ENCODE measurements at places on chromosomes 11 and 22. TPM values are rescaled to one million over a fixed set of nuclear protein-coding genes. Genes with fewer than 3 reads are reported as not detected.

GRCh38 chr22:30196141-30196879, 50.2 kb downstream of the LIF start:
- DNase-seq, result peak; percentile 83

DNA sequence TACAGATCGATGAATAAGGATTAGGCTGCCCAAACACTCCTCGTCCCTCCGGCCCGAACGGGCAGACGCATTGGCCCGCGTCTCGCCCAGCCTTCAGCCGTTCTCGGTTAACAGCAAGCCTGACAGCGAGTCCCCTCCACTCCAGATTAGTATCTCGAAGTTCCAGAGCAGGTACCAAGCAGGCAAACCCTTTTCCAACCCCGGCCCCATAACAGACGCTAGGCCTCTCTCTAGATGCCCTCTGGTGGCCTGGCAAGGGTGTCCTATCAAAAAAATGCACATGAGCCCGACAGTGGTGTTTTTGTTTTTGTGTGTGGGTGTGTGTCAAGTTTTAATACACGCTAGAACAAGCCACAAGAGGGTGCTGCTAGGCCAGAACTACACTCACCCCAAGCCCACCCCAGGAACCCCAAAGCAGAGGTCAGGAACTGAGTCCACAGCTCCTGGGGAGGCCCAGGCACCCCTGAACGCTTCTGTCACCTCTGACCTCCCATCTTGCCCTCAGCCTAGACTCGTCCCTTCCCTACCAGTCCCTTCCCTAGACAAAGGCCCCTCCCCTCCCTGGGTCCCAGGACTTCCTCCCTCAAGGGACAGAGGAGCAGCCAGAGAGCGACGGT, 658 bp upstream of the ARFGAP2 start:
- peak; percentile 91 for DNase-seq

DNA sequence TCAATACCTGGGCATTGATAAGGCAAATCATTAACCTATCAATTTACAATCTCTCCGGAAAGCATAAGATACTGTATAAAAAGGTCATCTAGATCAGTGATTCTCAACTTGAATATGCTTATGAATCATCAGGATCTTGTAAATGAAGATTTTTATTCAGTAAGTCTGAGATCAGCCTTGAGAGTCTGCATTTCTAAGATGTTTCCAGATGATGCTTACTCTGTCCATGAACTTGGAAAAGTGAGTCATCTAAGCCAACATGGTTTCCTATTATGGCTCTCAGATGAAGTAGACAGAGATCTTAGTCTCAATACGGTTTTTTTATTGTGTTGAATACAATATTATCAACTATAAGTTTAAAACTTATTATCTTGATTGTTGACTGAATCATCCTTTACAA, 226.4 kb upstream of the KIRREL3 start:
- DNase-seq, result no peak

OR51E2 gene
- not detected for total RNA-seq

DNA sequence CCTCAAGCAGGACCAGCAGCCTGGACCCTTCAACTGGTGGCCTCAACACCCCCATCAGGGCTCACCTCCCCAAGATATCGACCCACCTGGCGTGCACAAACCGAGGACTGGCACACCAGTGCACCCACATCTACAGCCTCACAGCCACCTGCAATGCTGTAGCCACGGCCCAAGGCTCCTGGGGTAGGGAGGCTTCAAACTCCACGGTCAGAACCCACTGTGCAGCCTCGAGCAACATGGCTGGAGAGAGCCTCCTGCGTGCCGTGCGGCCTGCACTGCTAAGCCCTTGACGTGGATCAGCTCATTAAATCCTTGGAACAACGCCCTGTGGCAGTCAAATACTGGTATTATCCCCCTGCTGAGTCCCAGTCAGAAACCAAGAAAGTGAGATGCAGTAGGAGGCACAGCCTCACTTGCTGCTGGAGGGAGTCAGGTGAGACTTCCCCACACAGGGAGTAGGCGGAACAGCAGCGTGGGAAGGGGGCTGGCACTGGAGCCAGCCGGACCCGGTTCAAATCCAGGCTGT, 4.6 kb downstream of the CARD10 start:
- no peak for DNase-seq

MS4A4A gene
- not detected for total RNA-seq

DNA sequence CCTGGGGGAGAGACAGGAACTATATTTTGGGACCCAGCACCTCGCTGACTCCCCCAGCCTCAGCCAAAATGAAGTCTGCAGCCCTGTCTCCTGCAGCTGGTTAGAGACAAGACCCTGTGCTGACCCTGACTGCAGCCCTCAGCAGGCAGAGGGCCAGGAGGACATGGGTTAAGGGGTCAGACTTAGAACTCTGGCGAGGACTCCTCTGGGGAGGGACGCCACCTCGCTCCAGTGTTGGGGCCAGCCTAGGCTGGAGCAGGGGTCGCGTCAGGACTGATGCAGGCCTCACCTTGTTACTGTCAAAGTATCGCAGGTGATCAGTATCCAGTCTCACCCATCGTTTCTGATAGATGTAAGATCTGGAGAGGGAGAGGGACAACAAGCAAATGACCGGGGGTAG, 36.9 kb upstream of the PDE2A start:
- DNase-seq, result no peak

- DNase-seq, result no peak
These were observed 11.9 kb upstream of the CERK start for GRCh38 chr22:46749682-46750529.

SEC14L2 gene
- total RNA-seq, result 25.1 TPM

GRCh38 chr22:30694171-30694639, 469 bp upstream of the OSBP2 start:
- DNase-seq, result peak; percentile 85

DNA sequence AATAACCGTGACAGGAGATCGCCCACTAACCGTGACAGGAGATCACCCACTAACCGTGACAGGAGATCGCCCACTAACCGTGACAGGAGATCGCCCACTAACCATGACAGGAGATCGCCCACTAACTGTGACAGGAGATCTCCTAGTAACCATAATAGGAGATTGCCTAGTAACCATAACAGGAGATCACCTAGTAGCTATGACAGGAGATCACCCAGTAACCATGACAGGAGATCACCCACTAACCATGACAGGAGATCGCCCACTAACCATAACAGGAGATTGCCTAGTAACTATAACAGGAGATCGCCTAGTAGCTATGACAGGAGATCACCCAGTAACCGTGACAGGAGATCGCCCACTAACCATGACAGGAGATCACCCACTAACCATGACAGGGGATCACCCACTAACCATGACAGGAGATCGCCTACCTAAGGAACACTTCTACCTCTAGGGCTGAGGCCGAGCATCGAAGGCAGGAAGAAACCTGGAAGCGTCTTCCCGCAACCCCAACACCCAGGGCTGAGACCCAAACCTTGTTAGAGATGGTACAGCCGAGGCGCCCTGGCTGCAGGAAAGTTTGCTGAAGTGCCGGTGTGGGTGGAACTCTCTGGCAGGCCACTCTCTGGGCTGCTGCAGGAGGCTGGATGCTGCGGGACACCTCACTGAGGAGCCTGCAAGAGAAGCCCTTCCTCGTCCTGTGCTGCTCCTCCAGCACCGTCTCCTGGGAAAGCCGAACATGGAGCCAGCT, 67.5 kb upstream of the THY1 start:
- DNase-seq, result no peak

GRCh38 chr11:61787928-61788491, 4.4 kb downstream of the TMEM258 start:
- peak; percentile 66 for DNase-seq

MS4A8 gene
- not detected for total RNA-seq

- DNase-seq, result no peak
These were observed 14.6 kb upstream of the PHLDB1 start for GRCh38 chr11:118592616-118593367.

- no peak for DNase-seq
These were observed 1470.5 kb downstream of the BRD1 start for GRCh38 chr22:48357196-48357595.

- no peak for DNase-seq
These were observed 949 bp downstream of the TP53AIP1 start for GRCh38 chr11:128941573-128942271.

P2RY6 gene
- total RNA-seq, result not detected

GRCh38 chr11:84408946-84409411, 1122.8 kb upstream of the CCDC90B start:
- DNase-seq, result no peak

- peak; percentile 73 for DNase-seq
These were observed 8.4 kb upstream of the CTR9 start for GRCh38 chr11:10742460-10743208.

OR5T1 gene
- not detected for total RNA-seq

NELL1 gene
- total RNA-seq, result not detected

CXCR5 gene
- total RNA-seq, result 6.4 TPM

SCARF2 gene
- total RNA-seq, result 0.33 TPM

LGR4 gene
- total RNA-seq, result not detected

DNA sequence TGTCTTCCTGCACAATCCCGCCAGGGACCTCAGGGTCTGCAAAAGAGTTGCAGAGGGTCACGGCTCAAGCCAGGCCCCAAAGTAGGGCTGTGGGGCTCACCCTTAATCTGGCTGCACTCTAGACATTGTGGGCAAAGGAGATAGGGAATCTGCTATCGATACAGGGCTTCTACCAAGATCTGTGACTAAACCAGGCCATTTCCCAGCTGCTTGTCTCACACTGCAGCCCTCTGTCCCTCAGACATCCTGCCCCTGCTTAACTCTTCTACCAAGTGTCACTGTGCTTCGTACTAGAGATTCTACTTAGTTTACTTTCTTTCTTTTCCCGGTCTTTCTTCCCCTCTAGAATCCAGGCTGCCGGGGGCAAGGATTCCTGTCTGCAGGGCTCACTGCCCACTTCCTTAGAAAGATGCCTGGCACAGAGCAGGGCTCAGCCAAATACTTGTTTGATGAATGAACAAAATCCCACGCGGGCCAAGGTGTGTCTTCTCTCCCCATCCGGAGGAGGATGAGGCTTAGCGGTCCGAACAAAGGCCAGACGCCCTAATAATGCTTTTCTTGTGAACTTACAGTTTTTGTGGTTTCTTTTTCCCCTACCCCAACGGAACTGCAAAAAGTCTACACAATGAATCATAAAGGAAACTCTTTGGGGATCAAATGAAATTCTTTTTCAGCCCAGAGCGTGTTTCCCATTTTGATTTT, 61.3 kb upstream of the ANO1 start:
- no peak for DNase-seq

All from activated CD4-positive, alpha-beta T cell treated with anti-CD3 and anti-CD28 coated beads, Interleukin-2, amount 10 ng/mL, durations not matched to agents 24 days and 14 days (primary cell).